ENCODE measurements at places on chromosomes 11 and 22.

GRCh38 chr22:46614025-46614931 lies 5.9 kb upstream of the GRAMD4 start:
- peak; percentile 72 for DNase-seq

GRCh38 chr11:15062599-15062998 lies 10.8 kb upstream of the CALCB start:
- DNase-seq = no peak

- DNase-seq = no peak
Observed at GRCh38 chr11:33670250-33671011, 30.2 kb downstream of the C11orf91 start.

DNA sequence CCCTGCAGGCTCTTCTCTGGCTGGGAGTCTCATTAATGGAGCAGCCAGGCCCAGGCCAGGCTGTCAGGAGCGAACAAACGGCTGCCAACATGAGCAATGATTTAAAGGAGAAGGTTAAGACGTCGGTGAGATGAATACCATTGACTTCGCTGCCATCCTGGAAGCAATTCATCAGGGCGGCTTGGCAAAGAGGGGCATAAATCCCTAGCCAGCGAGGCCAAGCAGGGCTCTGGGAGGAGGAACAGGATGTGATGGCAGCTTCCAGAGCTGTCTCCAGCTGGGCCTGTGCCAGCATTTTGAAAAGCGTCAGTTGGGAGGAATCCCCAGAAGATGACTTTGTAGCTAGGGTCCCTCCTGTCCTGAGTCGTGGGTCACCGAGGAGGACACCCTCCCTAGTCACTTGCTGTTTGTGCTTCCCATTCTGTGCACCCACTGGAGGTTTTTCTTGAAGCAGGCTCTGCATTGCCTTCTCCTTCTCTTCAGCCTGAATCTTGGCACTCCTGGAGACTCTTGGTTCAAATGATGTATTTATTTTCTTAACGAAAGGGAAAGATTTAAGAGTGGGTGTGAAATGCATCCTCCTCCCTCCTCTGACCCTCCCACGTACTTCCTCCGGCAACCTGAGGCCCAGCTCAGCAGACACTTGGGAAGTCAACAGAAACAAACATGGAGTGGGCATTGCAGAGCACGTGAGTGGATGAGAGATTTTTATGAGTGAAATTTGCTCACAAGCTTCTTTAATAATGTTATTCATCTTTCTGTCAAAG lies 476.3 kb upstream of the CADM1 start:
- no peak for DNase-seq

DNA sequence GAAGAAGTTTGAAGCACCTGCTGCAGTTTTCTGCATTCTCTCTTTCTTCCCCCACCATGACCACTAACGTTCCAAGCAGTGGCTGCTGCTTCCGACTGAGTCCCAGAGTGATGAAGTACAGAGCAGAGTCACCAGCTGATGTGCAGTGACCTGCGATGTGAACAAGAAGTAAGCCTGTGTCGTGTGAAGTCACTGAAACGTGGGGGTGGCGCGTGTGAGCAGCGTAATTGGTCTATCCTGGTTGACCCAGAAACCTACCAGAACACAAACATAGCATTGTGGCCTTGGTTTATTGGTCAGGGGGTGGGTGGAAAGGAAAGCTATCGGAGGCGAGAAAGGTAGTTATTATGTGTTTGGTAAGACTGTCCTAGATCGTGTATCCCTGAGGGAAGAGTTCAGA lies 3.5 kb downstream of the KRTAP5-7 start:
- DNase-seq = no peak

- DNase-seq = no peak
Observed at GRCh38 chr22:46350121-46350520, 14.6 kb downstream of the TRMU start.

GRCh38 chr11:69711822-69712801 lies 8.3 kb upstream of the FGF19 start:
- DNase-seq = no peak

DNA sequence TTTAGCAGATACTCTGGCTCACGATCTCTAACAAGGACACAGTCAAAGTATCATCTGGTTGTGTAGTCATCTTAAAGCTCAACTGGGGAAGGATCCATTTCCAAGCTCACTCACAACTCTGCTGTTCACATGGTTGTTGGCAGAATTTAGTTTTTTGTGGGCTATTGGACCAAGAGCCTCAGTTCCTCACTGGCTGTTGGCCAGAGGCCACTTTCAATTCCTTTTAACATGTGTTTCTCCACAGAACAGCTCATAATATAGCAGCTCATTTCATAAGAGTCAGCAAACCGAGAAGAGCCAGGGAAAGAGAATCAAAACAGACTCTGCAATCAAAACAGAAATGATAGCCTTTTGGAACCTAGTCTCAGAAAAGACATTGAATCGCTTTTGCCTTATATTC lies 22.6 kb downstream of the IZUMO1R start:
- DNase-seq = no peak

DNA sequence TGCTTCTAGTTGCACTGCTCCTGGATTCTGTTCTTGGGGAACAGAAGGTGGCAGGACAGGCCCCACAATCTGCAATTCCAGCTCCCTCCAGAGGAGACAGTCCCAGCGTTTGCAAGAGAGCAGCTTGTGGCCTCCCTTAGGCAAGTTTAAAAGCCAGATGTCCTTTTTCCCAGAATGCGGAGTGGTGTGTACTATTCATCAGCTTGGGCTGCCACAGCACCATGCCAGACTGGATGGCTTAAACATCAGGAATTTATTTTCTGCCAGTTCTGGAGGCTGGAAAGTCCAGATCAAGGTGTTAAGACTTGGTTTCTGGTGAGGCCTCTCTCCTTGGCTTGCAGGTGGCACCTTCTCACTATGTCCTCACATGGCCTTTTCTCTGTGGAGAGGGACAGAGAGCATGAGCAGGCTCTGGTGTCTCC lies 11.7 kb downstream of the MIAT start:
- DNase-seq = no peak

DNA sequence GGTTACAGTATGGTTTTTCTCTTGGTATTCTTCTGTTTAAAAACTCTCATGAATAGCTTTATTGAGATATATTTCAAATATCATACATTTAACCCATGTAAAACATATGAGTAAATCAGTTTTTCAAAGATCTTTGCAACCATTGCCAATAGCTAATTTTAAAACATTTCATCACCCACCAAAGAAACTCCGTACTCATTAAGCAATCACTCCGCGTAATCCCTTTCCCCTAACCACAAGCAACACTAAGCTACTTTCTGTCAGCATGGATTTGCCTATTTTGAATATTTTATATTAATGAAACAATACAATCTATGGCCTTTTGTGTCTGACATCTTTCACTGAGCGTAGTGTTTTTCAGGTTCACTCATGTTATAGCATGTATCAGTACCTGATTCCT lies 697.9 kb upstream of the ANO5 start:
- no peak for DNase-seq

DNA sequence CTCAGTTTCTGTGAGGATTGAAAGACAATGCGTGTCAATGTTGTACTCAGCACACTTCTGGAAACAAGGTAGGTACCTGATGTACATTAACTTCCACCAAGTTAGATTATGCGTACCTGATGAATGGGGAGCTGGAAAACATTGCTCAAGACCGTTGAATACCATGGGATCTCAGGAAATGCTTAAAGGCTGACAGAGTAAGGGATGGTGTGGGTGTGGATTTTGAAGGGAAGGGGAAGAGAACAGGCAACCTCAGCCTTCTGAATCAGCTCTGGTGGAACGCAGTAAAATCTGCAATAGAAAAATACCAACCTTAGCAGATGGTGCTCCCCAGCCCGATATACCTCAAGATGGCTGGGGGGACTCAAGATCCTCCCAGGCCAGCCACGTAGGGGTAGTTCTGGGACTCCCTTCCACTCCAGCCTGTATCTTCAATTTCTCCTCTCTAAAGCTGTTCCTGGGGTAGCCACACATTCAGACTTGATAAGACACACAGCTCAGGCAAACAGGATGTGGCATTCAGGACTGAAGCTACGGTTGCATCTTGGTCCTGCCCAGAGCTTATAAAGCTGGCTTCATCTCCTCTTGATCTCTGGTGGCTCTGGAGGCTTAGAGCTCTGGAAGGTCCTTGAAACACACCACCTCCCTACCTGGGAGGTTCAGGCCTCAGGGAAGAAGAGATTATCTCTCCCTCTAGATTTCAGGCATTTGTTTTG lies 111.8 kb downstream of the CTNND1 start:
- no peak for DNase-seq

DNA sequence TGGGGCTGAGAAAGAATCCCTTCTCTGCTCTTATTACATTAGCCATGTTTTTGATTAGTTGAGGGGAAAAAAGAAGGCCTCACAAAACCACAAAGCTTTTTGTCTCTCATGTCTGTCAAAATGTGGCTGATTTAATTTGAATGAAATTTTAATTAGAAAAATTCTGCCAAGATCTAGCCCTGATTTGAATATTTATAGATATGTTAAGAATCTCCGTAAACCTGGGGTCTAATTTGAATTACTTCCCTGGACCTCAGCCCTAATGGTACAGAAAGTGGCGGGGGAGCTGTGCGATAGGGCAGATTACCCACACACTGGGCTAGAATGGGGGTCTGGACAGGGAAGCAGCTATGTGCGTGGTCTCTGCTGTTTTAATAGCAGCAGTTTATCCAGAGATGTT lies 141.3 kb upstream of the TTC12 start:
- DNase-seq = no peak

GRCh38 chr22:21641417-21641788 lies 699 bp upstream of the SDF2L1 start:
- DNase-seq = no peak

DNA sequence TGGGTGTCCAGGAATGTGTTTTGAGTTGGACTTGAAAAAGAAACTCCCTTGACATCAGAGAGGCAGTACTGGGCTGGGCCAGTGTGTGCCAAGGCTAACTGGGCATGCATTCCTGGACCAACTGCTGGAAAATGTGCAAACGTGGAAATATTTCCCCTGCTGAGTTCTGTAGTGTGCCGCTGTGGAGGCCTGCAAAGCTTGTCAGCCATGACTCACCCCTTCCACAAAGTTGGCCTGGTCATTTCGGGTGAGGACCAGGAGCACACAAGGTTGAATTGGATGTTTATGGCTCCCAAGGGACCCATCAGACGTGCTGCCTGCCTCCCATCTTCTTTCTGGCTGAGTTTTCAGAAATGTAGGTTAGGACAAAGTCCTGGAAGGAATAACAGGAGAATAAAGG lies 513.1 kb downstream of the MIAT start:
- no peak for DNase-seq

GRCh38 chr11:100923555-100923954 lies 206.1 kb downstream of the PGR start:
- no peak for DNase-seq

DNA sequence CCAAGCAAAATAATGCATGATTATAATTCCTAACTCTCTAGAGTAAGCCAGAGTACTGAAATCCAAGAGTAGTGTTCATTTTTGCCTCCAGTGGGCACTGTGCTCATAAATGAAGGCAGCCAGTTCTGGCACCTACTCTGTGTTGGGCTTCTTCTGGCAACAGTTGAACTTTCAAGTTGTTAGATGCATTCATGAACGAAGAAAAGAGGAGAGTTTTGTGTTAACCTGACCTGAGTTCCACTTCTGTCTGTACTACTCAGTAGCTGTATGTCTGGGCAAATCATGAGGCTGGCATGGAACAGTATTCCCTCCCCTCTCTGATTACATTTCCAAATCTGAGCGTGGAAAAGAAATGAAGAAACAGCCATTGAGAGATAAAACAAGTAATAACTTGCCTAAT lies 20.3 kb upstream of the TENM4 start:
- DNase-seq = no peak

DNA sequence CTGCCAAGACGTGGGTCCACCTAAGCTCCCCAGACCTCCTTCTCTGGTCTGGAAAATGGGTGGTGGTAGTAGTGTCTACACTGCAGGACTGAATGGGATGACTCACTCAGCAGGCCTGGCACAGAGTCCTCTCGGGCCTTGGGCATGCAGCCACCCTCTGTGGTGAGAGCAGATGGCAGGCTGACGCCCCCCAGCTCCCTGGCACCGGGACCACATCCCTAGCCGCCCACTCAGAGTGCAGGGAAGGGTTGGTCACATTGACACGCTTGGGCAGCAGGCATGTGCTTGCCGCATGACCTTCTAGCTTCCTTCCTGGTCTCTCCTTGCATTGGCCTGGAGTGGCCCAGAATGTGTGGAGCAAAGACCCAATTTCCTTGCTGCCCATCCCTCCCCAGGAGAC lies 30.7 kb upstream of the PRODH start:
- no peak for DNase-seq

- DNase-seq = no peak
Observed at GRCh38 chr22:43129426-43130425, 13.5 kb downstream of the MCAT start.

DNA sequence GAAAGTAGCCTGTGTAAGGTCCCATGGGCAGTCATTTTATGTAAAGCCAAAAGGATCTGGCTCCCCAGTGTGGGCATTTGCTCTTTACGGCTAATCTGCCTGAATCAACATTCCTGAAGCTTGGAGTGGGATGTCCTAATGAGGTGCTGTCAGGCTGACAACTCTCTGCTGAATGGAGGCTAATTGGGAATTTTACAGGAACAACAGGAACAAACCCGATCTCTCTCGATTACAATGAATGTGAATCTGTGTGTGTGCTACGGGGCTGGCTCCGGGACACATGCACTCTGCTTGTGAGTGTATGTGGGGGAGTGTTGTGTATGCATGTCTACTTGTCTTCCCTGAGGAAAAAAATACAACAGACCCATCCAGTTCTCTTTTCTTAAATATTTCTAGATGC lies 415.2 kb downstream of the TENM4 start:
- no peak for DNase-seq

DNA sequence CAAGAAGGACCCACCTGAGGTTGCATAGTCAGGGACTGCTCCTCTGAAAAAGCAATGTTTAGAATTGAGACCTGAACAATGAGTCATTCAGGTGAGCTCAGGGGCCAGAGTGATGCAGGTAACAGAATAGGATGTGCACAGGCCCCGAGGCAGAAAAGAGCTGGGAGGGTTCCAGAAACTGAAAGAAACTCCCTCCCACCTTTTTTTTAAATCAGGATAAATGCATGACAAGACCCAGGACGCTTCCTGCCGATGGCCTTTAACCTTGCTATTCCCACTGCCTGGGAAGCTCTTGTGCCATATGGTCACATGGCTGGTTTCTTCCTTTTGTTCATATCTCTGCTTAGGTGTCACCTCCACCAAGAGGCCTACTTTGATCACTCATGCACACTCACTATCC lies 214.2 kb upstream of the ZBED5 start:
- no peak for DNase-seq

GRCh38 chr11:96827164-96827563 lies 437.4 kb downstream of the JRKL start:
- no peak for DNase-seq

GRCh38 chr11:2582946-2583604 lies 116.7 kb downstream of the KCNQ1OT1 start:
- DNase-seq = no peak

Measured in stimulated activated effector memory CD8-positive, alpha-beta T cell treated with anti-CD3 and anti-CD28 coated beads, Interleukin-12 subunit alpha, Interleukin-12 subunit beta, amount 100 ng/mL, for 72 hours (primary cell).